ENCODE measurements at places on chromosomes 12 and 14.

- no peak for DNase-seq
These were observed 119.5 kb downstream of the VEZT start for GRCh38 chr12:95337146-95337545.

DNA sequence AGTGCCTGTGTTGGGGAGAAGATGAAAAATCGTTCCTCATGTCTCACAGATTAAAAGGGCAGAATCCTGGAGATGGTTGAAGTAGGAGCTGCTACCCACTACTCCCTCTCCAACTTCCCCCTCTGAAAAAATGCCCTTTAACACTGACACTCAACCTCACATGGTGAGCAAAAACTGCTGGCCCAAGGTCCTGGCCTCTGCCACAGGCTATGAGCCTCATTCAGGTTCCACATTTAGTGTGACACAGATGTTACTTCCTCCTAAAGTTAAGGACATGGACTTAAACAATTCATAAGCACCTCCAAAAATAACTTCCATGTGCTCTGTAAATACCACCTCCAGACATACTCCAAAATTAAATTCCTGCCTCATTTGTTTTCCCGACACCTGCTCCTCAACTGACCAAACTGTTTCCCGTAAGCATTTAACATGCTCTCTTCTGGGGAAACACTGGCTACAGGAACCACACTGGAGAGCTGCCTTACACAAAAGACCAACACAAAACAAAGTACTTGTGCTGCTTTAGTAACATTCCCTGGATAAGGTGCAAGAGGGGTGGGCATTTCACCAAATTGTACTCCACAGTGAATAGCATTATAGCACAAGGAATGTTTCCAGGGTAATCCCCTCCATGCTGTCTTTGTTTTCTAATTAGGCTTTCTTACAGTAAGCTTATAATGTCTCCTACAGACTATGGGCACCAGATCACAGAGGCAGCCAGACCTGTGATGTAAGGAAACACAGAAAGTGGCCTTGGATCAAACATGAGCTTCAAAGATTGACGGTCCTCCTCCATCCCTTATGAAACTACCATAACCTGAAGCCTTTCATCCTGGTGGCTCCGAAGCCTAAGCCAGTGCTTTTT is 57.0 kb downstream of the PHLDA1 start:
- DNase-seq = no peak

DNA sequence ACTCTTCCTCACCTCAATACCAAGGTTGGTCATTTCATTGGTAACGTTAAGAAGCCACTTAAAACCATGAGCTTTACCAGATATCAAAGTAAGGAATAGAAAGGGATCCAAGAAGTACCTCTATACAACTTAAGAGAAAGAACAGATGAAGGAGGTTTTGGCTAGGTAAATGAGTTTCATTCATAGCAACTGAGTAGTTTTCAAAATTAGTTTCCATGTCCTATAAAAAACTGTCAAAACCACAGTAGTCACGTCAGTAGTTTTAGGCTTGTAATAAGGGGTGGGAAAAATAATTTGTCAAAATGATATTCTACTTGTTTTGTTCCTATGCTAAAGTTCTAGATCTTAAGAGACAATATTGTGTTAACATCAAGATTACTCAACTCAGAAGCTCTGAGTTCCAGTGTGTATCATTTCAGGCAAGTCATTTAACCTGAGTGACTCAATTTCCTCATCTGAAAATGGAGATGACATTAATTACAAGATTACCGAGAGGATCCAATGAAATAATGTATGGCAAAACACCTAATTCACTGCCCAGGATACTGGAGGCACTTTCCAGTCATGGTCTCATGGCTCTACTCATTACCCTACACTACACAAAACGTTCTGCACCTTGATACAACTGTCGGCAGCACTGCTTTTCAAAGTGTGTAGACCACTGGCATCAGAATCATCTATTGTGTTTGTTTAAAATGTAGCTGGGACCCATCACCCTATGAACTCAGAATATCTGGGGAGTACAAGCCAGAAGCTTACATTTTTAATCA is 24.1 kb upstream of the SLC6A13 start:
- no peak for DNase-seq

GRCh38 chr14:96852823-96853422 is 55.7 kb downstream of the VRK1 start:
- peak; percentile 9 for DNase-seq

DNA sequence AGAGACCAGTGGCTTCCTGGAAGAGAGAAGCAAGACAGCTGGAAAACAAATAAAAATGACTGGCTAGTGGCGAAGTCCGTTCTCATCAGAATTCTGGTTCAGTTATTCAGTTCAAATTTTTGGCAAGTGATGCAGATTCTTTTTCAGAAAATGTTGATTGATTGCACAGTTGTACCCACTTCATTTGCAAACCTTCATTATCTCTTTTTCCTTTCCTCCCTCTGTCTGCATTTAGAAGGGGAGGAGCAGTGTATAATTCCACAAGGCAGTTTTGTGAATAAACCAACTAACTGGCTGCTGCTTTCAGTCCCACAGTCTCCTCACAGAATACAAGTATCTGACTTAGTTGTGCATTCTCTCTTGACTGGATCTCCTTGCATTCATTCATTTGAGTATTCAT is 417.5 kb downstream of the NPAS3 start:
- DNase-seq = no peak

- no peak for DNase-seq
These were observed 269.0 kb upstream of the GARIN2 start for GRCh38 chr14:66920196-66920595.

- no peak for DNase-seq
These were observed 398.8 kb downstream of the FOXG1 start for GRCh38 chr14:29165431-29165830.

DNA sequence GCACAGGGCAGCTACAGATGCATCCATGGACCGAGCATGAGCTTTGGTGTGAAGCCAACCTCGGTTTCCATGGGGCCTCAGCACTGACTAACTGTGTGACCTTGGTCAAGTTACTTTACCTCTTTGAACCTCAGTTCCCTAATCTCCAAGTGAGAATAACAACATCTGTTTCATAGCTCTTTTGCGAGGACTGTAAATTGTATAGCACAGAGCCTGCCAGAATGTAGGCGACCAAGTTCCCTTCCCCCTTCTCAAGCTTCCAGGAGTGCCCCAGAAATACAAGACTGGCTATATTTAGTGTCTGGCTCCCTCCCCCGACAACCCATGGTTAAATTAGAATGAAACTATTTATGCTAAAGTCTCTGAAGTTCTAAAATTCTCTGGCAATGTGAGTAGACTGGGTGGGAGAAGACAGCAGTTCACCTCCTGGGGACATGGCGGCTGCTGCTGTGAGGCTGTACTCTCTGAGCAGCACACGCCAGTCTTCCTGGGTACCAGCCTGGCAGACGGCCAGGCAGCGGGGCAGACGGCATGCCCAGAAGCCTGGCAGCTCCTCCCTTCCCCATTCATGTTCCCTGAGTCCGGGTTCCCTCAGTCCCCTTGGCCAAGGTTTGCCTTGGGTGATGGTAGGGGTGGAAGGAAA is 22.0 kb upstream of the TMED10 start:
- DNase-seq = peak; percentile 38

- DNase-seq = peak; percentile 65
These were observed 1.8 kb upstream of the ZBTB39 start for GRCh38 chr12:57008178-57008577.

- no peak for DNase-seq
These were observed 110.5 kb downstream of the PAH start for GRCh38 chr12:102806592-102806991.

- no peak for DNase-seq
These were observed 357.3 kb downstream of the DUSP6 start for GRCh38 chr12:88994971-88995370.

DNA sequence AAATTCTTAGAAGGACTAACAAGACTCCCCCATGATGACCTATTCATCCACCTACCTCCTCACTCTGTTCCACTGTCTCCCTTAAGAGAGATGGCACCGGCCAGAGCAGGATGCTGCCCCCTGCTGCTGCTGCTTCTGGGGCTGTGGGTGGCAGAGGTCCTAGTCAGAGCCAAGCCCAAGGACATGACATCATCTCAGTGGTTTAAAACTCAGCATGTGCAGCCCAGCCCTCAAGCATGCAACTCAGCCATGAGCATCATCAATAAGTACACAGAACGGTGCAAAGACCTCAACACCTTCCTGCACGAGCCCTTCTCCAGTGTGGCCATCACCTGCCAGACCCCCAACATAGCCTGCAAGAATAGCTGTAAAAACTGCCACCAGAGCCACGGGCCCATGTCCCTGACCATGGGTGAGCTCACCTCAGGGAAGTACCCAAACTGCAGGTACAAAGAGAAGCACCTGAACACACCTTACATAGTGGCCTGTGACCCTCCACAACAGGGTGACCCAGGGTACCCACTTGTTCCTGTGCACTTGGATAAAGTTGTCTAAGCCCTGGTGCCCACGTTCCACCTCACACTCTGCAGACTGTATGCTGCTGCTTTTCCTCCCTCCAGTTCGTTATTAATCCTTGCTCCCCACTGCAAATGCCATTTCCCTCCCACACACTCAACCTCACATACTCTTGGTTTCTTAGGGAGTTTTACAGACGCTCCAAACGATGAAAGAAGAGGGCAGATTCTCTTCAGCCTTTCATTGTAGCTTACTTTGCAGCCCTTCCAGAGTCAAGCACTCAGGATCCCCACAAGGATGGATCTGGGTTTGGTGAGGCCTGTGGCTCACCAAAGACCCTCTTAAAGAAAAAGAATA is at the start of gene RNASE8:
Gene RNASE8 (plus strand): TSS at position 20 of the 873 bp plus-strand sequence. CDS start 71 bp downstream, at position 91.
- no peak for DNase-seq

- no peak for DNase-seq
These were observed 111.5 kb downstream of the PRMT8 start for GRCh38 chr12:3602488-3602887.

GRCh38 chr14:91078095-91078737 is 17.8 kb upstream of the RPS6KA5 start:
- DNase-seq = no peak

DNA sequence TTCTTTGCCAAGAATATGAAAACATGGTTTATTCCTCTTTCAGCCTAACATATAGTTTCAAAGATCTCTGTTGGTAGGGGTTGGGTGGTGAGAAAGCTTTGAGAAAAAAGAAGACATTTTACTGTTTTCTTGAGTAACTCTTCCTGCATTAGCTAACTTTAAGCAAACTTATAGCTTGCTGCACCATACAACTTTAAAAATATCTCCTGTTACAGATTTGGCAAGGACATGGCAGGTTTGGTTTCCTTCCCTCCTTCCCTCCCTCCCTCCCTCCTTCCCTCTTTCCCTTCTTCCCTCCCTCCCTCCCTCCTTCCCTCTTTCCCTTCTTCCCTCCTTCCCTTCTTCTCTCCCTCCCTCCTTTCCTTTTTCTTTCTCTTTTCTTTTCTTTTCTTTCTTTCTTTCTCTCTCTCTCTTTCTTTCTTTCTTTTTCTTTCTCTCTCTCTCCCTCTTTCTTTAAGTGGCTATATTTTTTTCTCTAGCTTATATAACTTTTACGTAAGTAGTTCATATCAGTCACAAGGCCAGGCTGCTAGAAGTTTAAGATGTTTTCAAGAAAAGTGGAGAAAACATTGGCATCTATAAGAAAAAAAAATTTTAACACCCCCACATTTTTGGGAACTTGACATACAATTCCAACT is 26.0 kb upstream of the ANO6 start:
- no peak for DNase-seq

GRCh38 chr14:39203659-39204606 is 28.9 kb downstream of the PNN start:
- DNase-seq = no peak

DNA sequence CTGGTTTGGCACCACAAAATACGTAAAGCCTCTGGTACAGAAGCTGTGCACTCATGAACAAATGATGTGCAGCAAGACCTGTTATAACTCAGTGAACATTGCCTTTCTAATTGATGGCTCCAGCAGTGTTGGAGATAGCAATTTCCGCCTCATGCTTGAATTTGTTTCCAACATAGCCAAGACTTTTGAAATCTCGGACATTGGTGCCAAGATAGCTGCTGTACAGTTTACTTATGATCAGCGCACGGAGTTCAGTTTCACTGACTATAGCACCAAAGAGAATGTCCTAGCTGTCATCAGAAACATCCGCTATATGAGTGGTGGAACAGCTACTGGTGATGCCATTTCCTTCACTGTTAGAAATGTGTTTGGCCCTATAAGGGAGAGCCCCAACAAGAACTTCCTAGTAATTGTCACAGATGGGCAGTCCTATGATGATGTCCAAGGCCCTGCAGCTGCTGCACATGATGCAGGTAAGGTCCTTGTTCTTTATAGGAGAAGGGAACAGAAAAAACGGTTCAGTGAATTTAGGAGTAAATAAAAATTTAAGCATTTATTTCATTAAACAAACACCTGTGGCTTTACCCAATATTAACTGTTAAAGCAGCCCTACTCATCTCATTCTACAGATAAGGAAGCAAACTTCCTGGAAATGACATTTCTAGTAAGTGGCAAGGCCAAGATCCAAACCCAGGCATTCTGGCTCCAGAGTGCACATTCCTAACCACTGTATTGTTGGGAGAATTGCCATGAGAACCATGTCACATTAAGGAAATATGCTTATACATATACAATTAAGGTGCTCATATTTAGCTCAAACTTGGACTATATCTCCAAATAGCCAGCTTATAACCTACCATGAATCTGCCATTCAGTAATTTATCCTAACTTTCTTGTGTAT is 11.7 kb downstream of the COCH start:
- DNase-seq = no peak

DNA sequence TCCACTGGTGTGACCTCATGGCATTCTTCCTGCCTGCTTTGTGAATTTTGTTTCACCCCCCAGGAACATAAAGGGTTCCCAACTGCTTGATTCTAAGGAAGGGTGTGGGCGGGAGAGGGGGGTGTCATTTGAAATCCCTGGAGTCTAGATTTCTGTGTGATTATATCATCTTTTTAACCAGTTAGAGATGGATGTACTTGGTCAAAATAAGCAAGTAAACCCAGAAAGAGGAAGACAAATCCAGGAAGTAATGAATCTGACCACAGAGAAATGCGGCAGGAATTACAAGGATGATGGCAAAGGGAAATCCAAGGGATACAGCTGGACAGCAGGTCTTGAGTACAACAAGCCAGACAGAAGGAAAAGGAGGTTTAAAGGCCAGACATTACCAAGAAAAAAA is 38.9 kb downstream of the DMAC2L start:
- DNase-seq = no peak

DNA sequence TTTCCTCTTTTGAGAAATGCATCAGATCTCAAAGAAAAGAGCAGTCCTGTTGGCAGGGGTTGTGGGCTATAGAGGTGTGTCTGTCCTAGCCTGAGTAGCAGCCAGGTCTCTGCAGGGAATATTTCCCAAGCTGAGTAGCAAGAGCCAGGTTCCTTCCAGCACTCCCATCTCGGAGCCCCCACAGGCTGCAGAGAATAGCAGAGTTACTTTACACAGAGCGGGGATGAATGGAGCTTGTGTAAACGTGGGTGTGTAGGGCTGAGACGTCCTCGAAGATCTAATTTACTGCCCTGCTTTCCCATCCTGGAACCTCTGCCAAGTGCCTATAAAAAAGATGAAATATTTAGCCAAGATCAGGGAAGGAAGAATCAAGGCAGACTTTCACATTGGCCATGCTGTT is 156.6 kb downstream of the TSPAN9 start:
- DNase-seq = no peak

GRCh38 chr12:68335462-68335861 is 3.3 kb upstream of the MDM1 start:
- DNase-seq = no peak
